ENCODE measurements at places on chromosomes 5 and 9.

GRCh38 chr5:2732004-2732403, 19.5 kb downstream of the IRX2 start:
- no peak for DNase-seq

DNA sequence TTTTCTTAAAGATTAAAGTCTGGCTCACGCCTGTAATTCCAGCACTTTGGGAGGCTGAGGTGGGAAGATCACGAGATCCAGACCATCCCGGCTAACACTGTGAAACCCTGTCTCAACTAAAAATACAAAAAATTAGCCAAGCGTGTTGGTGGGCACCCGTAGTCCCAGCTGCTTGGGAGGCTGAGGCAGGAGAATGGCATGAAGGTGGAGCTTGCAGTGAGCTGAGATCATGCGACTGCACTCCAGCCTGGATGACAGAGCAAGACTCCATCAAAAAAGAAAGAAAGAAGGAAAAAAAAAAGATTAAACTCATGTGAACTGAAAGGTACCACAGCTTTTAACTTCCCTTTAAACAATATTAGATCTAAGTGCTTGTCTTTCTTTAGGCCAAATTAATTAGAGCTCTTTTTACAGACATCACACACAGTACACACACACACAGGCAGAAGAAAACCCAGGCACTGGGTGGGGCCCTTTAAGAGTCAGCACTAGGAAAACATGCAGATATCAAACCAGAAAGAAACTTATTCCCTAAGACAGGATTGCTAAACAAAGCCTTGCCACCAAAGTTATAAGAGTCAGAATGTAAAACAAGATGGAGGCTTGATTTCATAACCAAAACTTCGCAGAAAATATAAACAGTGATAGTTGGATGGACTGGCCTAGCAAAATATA, 29.3 kb upstream of the UHRF2 start:
- DNase-seq = peak; percentile 88

DNA sequence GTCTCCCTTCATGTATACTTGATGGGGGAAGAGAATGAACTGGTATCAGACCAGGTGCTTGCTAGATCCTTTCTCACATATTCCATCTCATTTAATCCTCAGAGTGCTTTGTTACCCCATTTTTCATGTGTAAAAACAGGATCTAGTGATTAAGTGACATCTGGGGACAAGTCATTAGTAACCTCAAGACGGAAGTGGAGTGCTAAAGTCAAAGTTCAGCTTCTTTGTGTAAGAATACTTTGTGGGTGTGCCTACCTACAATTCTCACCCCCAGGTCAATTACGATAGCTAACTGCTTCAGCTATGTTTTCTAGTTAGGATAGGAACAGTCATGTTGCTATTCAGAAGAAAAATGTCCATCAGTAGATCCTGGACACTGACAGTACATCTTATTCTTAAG, 3.1 kb upstream of the FAM120AOS start:
- DNase-seq = no peak

- peak; percentile 68 for DNase-seq
Observed at GRCh38 chr9:35537913-35538312, 48.0 kb downstream of the RUSC2 start.

Data from fibroblast of the aortic adventitia (primary cell).